ENCODE measurements at places on chromosomes 12 and 14.

DNA sequence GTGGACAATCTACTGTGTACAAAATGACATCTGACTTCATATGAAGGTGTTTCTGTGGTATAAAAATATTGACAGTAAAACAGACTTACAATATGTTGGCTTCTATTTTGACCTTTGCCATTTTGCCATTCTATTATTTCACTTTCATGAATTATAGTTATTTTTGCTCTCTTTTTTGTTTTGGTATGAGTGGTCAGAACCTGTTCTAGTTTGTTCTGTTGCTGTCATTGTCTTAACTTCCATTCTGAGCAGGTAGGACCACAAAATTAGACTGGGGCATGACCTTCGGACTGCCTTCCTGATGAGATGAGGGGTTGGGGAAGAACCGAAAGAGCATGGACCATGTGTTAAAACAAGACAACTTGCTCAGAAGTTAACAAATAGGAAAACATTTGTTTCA is 36.5 kb upstream of the IFNG-AS1 start:
- no peak for DNase-seq

GRCh38 chr12:66217342-66217917 is 28.4 kb downstream of the IRAK3 start:
- DNase-seq, result no peak

DNA sequence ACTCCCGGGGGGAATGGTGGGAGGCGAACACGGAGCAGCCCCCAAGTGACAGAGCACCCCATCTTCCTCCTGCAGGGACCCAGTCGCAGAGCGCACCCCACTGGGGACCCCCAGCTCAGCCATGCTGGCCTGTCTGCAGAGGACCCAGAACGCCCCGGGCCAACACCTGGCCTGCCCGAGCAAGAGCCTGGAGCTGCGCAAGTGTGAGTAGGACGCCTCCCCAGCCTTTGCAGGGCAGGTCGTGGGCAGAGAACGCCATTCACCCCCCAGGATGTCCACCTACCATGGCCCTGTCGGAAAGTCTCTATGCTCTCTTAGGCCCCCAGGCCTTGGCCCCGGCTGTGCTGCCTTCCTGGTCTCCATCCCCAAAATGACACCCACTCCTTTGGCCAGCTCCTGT is 30.4 kb downstream of the FAM222A start:
- no peak for DNase-seq

DNA sequence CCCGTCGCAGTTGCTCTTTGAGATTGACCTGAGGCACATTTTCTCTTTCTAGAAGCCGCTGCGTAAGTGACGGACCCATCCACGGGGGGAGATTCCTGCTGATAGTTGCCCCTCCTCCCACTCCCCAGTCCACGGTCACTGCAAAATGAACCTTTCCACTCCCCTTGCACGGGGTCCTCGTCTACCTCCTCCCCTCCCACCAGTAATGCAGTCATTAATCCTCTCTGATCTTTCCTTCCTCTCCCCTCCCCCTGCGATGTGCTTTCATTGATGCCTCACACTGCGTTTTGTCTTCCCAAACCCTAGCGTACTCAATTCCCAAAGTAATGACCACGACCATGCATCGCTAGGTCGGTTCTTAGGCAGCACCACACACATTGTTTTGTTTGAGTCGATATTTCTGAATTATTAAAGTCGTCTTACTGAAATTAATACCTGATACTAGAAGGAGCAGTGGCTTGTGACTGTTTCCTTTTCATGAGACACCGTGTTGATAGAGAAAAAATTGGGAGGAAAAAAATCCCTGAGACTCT is 857 bp downstream of the ETNK1 start:
- no peak for DNase-seq

DNA sequence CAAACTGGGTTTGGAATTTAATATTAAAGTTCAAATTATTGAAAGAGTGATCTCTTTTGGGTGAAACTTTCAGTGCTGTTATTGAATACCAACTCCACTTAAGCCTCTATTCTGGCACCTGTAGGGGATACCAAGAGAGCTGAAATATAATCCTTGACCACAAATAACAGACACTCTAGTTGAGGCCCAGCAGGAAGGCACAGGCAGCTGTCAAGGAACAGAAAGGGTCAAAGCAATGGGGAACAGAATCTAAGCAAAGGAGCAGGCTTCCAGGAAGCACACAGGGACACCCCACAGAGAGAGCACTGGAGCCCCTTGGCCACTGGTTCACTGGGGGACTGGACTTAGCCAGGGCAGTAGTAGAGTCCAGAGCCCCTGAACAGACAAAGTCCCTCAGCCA is 120.9 kb upstream of the SFSWAP start:
- no peak for DNase-seq

DNA sequence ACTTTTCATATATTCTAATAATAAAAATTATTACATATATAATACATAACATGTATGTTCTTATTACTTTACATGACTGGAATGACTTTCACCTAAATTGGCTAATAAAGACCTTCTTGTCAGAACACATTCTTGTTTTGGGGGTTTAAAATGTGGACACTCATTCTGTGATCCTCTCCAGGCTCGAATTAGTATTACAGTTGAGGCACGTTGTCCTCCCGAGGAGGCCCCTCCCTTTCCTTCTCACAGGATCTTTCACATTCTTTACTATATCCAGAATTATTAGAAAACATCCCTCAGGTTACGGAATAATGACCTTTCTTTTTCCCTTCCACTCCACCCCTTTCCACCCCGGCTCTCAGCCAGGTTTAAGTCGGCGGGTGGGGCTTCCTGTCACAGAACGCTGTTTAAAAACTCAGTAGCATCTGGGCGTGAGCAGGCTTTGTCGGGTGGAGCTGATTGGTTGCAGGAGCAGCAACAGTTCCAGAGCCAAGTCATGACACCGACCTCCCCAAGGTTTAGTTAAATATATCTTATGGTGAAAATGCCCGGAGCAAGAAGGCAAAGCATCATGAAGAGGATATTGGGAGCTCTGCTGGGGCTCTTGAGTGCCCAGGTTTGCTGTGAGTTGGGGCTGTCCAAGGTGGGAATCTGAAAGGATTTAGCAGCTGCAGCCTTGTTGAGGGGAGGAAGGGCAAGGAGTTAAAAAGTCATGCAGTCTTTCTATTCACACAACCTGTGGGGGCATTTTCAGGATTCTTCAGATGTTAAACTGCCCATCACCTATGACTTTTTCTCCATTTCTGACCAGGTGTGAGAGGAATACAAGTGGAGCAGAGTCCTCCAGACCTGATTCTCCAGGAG is 396.7 kb upstream of the OR4E1 start:
- DNase-seq, result no peak

GRCh38 chr12:125794401-125794800 is 729.2 kb downstream of the AACS start:
- no peak for DNase-seq

- DNase-seq, result no peak
Measured at GRCh38 chr12:50082644-50083043, 2.5 kb upstream of the SMARCD1 start.

- no peak for DNase-seq
Measured at GRCh38 chr12:83190631-83191390, 504.1 kb downstream of the TMTC2 start.

- DNase-seq, result no peak
Measured at GRCh38 chr12:132827763-132828703, 636 bp downstream of the GOLGA3 start.

DNA sequence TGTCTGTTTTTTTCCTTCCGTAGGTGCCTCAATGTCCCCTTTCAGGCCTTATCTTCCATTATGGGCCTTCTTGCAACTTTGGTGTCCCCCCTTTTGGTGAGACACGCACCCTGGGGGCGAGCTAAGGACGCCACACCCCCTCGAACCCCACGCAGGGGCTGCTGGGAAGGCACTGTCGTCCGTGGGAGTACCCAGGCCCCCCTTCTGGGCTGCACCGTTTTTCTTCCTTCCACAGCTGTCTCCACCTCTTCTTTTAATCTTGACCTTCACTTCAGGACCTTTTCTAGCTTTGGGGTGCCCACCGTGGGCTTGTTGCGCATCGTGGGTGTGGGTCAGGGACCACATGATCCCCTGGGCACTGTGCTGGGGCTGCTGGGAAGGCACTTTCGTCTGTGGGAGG is 271.8 kb downstream of the ALG10 start:
- DNase-seq, result no peak

DNA sequence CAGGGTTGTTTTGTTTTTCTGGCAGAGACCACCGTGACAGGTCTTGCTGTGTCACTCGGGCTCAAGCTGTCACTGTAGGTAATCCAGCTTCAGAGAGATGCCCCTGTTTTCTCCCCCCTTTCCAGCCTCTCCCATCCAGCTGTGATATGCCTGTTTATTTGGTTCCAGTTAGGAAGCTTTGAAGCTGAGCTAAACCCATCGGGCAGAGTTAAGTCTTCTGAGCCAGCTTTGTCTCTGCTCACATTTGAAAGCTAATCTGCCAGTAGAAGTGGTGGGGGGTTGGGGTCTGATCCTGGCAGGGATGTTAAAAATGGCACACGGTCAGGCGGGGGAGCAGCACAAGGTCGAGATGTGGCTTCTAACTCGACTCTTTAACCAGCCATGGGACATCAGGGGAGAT is 130.0 kb downstream of the TSPAN9 start:
- no peak for DNase-seq

- DNase-seq, result no peak
Measured at GRCh38 chr14:56119201-56119981, 1.2 kb downstream of the PELI2 start.

GRCh38 chr12:95073698-95074520 is 491 bp upstream of the NR2C1 start:
- DNase-seq, result no peak

- no peak for DNase-seq
Measured at GRCh38 chr12:10959804-10960203, 20.7 kb upstream of the TAS2R14 start.

- DNase-seq, result no peak
Measured at GRCh38 chr14:21494902-21495762, 16.0 kb downstream of the METTL3 start.

DNA sequence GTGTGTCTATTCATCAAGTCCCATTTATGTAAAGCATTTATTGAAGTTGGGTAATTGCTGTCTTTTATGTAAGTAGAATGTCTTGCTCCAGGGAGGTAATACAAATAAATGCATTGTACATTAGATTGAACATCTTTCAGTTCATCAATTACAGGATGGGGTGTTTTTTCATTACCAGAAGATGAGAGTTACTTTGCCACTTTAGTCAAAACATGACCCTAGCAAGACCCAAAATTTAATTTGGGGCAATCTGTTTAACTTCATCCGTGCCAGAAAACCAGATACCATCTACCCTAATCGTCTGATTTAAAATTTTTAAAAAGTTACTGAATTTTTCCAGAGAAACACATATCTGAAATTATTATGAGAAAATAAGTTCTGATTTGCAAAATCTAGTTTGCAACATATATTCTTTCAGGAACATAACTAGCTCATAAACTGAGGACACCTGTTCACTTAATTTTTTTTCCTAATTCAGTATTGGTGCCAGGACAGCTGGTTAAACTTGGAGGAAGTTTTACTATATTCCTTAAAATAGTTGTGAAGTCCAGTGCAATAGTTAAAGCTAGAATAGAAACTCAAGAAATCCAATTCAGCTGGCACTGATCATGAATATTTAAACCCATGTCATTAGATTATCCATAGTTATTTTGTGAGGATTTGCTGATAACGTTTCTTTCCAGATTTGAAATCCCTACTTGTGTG is 114.5 kb downstream of the SRGAP1 start:
- no peak for DNase-seq

Measured in stimulated activated CD4-positive, alpha-beta T cell treated with anti-CD3 and anti-CD28 coated beads, Interleukin-1b, Interleukin-23, amount 100 ng/mL, for 1 hour (primary cell).